ENCODE measurements at places on chromosomes 4 and X. TPM values are rescaled to one million over a fixed set of nuclear protein-coding genes. Genes with fewer than 3 reads are reported as not detected.

Gene ABCG2
- total RNA-seq, result 0.89 TPM

Gene NEIL3
- 18.2 TPM for total RNA-seq

Gene CABS1
- not detected for total RNA-seq

Gene VCX3A
- not detected for total RNA-seq

Gene SOX3
- not detected for total RNA-seq

Gene PPP1R2C
- total RNA-seq, result not detected

Gene ZMAT1
- 1.7 TPM for total RNA-seq

Gene PNMA6F
- total RNA-seq, result not detected

Gene MSX1
- total RNA-seq, result not detected

Gene CCDC149
- total RNA-seq, result not detected

DNA sequence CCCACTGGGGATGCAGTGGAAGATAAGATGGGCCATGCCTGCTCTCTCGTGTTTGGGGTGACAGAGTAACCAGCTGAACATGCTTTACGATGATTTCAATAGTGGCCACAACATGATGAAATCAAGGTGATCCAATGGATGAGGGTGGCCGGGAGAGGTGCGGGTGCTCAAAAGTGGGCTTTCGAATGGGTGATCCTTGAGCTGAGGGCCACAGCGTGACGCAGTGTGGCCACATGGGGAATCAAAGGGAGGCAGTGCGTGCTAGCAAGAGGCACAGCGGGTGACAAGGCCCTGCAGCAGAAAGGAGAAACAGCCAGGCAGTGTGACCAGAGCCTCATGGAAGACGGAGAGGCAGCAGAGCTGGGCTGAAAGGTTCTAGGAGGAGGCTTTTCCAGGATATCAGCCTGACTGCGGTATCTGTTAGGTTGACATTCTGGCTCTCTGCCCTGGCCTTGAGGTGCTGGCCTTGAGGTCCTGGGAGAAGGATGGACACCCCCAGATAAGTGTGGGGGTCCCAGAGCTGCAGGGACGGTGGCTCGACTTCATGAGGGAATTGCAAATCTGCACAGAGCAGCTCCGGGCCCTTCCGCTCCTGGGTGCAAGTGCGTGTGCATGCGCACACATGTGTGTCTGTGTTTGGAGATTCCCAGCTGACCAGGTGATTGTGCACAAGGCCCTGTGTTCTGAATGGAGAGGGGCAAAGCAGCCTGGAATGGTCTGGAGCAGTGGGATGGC, 38.0 kb upstream of the GPR78 start:
- H3K36me3 ChIP-seq, result no peaks in the 10 kb centered on the region
- DNase-seq, result no peak
- H3K4me1 ChIP-seq, result peaks cover 5% of the 10 kb centered on the region
- H3K4me3 ChIP-seq, result no peak overlapping the region
- H3K27me3 ChIP-seq, result no peaks in the 10 kb centered on the region

GRCh38 chr4:67587156-67587555, 28.6 kb downstream of the STAP1 start:
- no peaks in the 10 kb centered on the region for H3K27me3 ChIP-seq
- H3K4me3 ChIP-seq, result no peak overlapping the region
- H3K4me1 ChIP-seq, result peaks cover 9% of the 10 kb centered on the region
- peaks cover 72% of the 10 kb centered on the region for H3K36me3 ChIP-seq
- no peak overlapping the region for H3K27ac ChIP-seq

DNA sequence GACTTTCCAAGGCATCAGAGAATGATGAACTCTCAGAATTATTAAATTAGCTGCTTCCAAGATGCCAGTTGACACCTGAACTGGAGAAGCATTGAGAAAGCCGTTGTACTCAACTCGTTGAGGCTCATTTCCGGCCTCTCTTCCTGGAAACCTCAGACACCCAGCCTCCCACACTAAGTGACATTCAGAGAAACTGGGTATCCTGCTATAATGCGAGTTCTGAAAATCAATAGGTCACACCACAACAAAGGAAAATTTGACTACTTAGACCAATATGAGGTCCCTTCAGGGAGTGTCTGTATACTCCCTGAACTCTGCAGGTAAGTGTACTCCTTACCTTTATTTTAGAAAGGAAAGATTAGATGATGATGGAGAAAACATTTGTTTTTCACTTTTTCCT, 51.2 kb downstream of the ENPEP start:
- H3K27ac ChIP-seq, result no peak overlapping the region
- no peak overlapping the region for H3K4me3 ChIP-seq
- H3K4me1 ChIP-seq, result peaks cover 9% of the 10 kb centered on the region

DNA sequence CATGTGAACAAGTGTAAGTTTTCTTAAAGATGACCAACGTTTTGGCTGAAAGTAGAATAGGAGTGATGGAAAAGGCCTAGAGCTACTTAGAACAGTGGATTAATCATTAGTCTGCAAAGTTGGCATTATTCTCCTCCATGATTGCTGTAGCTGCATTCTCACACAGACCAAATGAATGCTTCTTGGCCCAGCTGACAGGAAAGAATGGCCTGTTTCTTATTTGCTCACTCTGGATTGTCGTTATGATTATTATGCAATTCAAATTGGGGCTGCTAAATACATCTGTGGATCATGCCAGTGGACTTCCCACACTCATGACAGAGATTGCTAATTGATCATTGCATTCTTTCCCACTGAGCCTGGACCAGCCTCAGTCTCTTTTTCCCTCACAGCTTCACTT, 285.0 kb downstream of the STIM2 start:
- no peak overlapping the region for H3K27ac ChIP-seq
- DNase-seq, result no peak
- no peaks in the 10 kb centered on the region for H3K36me3 ChIP-seq
- H3K27me3 ChIP-seq, result no peaks in the 10 kb centered on the region

DNA sequence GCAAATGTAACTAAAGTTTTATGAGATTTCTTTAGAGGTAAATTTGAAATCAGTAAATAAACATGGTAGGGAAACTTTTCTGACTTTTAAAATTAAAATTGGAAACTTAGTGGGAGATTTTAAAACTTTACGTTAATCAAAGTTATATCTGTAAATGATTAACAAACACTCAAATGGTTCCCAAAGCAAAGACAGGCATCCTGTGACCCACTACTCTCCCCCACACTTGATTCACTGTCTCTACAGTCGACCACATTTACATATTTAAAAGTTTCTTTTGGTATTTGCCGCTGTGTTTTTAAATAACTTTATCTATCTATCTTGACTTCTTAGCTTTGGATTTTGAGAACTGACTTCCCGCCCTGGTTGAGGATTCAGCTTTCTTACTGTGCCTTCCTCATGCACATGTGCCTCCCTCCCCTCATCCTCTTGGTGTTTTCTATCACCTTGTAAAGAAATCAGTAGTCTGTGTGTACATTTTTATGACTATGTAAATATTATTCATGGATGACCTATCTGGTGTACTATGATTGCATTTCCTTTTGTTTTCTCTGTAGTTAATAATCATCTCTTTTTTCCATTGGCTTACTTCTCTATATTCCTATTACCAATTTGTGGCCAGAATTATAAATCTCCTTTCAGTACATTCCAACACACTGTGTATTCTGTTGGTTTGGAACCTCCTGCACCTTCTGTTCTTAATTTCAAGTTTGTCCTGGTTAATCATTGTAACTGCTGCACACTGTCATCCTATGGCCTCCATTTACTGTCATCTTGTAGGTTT, 72.6 kb downstream of the WWC2 start:
- H3K4me1 ChIP-seq, result no peaks in the 10 kb centered on the region
- no peak overlapping the region for H3K4me3 ChIP-seq
- no peaks in the 10 kb centered on the region for H3K36me3 ChIP-seq
- DNase-seq, result no peak

DNA sequence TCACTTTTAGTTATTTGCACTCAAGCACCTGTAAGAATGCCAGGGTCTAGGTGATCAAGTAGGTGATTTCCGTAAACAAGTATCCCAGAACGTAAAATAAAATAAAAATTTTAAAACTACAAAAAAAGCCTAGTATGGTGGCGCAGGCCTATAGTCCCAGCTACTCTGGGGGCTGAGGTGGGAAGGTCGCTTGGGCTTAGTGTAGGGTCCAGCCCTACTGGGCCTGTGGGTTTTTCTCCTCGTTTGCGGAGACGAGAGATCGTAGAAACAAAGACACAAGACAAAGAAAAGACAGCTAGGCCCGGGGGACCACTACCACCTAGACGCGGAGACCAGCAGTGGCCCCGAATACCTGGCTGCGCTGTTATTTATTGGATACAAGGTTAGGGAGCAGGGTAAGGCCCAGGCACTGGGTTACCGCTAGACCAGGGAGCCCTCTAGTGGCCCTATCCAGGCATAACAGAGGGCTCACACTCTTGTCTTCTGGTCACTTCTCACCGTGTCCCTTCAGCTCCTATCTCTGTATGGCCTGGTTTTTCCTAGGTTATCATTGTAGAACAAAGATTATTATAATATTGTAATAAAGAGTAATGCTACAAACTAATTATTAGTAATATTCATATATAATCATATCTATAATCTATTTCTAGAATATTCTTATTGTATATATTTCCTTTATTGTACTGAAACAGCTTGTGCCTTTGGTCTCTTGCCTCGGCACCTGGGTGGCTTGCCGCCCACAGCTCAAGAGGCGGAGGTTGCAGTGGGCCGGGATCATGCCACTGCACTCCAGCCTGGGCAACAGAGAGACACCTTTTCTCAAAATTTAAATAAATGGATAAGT, 38.4 kb downstream of the SAGE1 start:
- no peak overlapping the region for H3K27ac ChIP-seq
- no peaks in the 10 kb centered on the region for H3K36me3 ChIP-seq
- peaks cover 2% of the 10 kb centered on the region for H3K27me3 ChIP-seq

DNA sequence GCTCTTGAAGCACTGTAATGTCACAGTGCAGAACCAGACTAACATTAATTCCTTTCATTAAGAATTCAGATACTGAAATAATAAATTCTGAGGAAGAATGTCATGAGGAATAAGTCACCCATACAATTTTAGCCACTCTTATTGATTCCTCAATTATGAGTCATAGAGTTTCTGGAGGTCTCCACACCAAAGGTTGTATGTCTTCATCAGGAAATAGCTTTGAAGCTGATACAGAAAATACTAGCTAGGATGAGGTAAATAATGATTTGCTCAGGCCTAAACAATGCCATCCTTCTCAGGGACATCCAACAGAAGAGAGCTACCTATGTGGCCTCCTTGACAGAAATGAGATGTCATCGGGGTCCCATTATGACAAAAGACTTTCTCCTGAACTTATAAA, 238.8 kb downstream of the OR13H1 start:
- H3K4me3 ChIP-seq, result no peak overlapping the region
- no peak for DNase-seq
- no peaks in the 10 kb centered on the region for H3K4me1 ChIP-seq
- no peak overlapping the region for H3K27ac ChIP-seq

DNA sequence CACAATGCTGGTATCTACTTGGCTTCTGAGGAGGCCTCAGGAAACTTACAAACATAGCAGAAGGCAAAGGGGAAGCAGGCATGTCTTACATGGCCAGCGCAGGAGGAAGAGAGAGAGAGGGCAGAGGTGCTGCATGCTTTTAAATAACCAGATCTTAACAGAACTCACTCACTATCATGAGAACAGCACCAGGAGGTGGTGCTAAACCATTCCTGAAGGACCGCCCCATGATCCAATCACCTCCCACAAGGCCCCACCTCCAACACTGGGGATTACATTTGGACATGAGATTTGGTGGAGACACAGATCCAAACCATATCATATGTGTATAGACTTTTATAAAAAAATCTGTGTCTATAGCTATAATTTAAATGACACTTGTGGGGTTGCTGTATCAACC, 48.6 kb upstream of the ERVMER34-1 start:
- no peak overlapping the region for H3K4me3 ChIP-seq
- no peak for DNase-seq
- H3K36me3 ChIP-seq, result no peaks in the 10 kb centered on the region
- no peak overlapping the region for H3K27ac ChIP-seq

- no peak overlapping the region for H3K27ac ChIP-seq
- H3K4me1 ChIP-seq, result no peaks in the 10 kb centered on the region
- H3K36me3 ChIP-seq, result no peaks in the 10 kb centered on the region
Observed at GRCh38 chr4:86582410-86582809, 11.7 kb upstream of the PTPN13 start.

- H3K4me1 ChIP-seq, result peaks cover 26% of the 10 kb centered on the region
- no peak for DNase-seq
- no peak overlapping the region for H3K4me3 ChIP-seq
- H3K27me3 ChIP-seq, result no peaks in the 10 kb centered on the region
Observed at GRCh38 chr4:139077567-139078355, 62.2 kb downstream of the NOCT start.

- H3K36me3 ChIP-seq, result no peaks in the 10 kb centered on the region
- no peak for DNase-seq
- no peak overlapping the region for H3K4me3 ChIP-seq
- H3K27me3 ChIP-seq, result no peaks in the 10 kb centered on the region
- H3K27ac ChIP-seq, result no peak overlapping the region
- no peaks in the 10 kb centered on the region for H3K4me1 ChIP-seq
Observed at GRCh38 chr4:8009710-8010511, 70.2 kb upstream of the AFAP1 start.

GRCh38 chrX:10074241-10074941, 82.4 kb upstream of the CLCN4 start:
- no peak overlapping the region for H3K27ac ChIP-seq
- no peak overlapping the region for H3K4me3 ChIP-seq
- H3K4me1 ChIP-seq, result peaks cover 3% of the 10 kb centered on the region

DNA sequence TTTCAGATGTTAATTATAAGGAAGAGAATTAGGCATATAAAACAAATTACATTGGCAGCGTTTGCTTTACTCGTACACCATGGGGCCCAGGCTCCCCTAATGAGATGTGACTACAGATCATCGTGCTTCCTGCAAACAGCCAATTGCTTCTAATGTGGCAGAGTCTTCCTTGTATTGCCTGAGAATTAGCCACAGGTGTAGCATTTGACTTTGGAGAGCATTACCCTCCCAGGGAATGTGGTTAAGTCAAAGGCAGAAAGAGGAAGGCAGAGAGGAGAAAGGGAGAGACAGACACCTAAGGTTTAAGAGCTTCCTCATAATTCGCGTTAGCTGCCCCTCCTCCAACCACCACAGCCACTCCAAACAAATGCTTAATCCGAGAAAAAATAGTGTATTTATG, 97.0 kb downstream of the MID1IP1 start:
- no peak for DNase-seq
- no peak overlapping the region for H3K27ac ChIP-seq
- H3K36me3 ChIP-seq, result no peaks in the 10 kb centered on the region
- no peaks in the 10 kb centered on the region for H3K4me1 ChIP-seq

DNA sequence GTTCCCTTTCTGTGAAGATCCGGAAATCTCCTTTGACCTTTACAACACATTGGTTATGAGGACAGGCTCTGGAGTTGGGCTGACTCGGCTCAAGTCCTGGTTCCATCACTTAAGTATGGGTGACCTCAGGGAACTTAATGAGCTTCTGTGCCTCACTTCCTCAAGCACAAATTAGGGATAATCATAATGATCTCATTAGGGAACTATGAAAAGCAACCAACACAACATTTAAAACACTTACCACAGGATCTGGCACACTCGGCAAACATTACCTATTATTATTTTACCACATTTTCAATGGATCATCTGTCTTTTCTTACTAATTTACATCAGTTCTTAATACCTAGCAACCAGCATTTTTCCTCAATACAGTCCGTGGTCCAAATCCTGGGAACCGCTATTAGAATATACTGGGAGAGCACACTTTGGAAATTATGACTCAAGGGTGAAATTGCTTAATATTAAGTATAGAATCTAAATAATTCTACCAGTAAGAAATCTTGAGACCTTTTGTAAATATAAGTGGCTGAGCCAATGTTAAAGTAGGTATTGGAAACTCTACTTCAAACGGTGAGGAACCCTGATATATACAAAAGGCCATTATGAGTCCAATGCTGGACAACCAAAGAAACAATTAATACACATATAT, 19.6 kb downstream of the ADGRA3 start:
- peaks cover 19% of the 10 kb centered on the region for H3K4me1 ChIP-seq
- DNase-seq, result no peak
- no peaks in the 10 kb centered on the region for H3K27me3 ChIP-seq

Measured in activated T-helper 2 cell treated with anti-CD3 and anti-CD28 coated beads, Interferon-gamma antibody, Interleukin-2, Interleukin-4, amounts not matched to agents 10 μg/mL and 5 μg/mL and 100 μg/mL, durations not matched to agents 14 hours and 24 hours and 36 hours (primary cell).